M059J (cell line): ENCODE measurements at places on chromosomes 13 and 19.

- no peak for DNase-seq
Measured at GRCh38 chr19:29060813-29061364, 152.1 kb downstream of the UQCRFS1 start.

DNA sequence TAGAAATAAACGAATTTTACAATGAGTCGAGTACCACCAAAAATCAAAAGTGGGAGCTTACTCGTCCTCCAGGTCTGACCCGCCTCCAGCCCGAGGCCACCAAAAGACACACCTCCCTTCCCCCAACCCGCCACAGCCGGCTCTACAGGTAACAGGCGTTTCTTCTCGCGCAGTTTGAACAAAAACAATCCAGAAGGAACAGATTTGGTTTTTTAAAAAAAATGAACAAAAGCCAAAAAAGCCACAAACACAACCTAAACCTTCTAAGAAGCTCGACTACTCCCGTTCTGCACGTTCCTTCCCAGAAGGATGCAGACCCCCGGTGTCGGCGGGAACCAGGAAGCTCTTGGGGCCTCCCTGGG, 671 bp downstream of the ZDHHC20 start:
- DNase-seq = peak; percentile 51

GRCh38 chr19:1259876-1260748, 9.0 kb upstream of the CIRBP start:
- peak; percentile 69 for DNase-seq

GRCh38 chr19:1970806-1971502, 30.0 kb downstream of the CSNK1G2 start:
- no peak for DNase-seq
